ENCODE measurements at places on chromosomes 2 and 18.

DNA sequence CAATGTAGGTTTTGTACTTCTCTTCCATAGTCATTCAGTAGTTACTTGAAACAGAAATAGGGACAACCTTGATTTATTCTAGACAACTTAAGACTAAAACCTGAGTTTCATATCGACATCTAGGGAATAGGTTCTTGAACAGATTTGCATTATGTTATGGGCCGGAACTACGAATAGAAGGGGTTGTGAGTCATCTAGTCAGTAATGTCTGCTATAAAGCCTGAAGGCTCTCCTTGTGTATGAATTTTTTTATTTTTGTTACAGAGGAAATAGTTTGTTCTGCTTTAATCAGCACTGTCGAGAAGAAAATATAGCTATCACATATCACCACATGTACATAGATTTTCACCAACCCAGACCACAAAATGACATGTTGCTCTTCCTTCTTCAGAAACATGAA, 17.3 kb upstream of the TRIM43 start:
- no peak for DNase-seq

DNA sequence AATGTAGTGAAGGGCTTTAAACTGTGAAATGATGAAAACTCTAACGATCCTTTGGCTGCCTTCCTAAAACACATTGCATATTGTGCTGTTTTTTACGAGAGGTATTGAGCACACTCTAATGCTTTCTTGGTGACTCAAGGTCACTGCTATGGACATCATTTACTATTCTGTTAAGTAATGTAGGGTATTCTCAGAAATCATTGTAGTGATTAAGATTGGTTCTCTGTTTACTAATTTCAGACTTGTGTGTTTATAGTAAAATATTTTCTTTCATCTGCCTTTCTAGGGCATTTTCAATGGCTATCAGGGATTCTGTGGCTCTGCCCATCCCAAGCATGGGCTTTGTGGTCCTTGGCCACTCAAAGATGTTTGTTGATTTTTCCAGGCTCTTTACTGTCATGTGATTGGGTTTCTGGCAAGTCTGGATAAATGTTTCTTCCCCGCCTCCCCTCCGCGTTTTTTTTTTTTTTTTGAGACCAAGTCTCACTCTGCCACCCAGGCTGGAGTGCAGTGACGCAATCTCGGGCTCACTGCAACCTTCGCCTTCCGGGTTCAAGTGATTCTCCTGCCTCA, 29.3 kb downstream of the UBE2F start:
- DNase-seq: no peak

- no peak for DNase-seq
Observed at GRCh38 chr2:72689579-72690195, 136.1 kb downstream of the EXOC6B start.

DNA sequence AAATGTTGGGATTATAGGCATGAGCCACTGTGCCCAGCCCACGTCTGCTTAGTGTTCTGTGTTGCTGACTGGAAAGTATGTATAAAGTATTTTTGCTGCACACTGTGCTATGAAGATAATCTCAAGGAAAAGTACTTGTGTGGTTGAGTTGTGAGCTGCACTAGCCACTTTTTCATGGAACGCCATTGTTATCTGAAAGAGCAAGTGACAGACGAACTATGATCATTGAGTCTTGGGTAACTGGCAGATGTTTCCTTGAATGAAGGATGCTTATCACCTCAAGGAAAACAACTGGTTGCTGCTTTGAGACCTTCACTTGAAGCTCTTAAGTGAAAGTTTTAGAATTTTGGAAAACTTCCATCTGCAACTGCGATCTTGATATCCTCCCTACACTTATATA, 82.2 kb upstream of the KCTD1 start:
- no peak for DNase-seq

DNA sequence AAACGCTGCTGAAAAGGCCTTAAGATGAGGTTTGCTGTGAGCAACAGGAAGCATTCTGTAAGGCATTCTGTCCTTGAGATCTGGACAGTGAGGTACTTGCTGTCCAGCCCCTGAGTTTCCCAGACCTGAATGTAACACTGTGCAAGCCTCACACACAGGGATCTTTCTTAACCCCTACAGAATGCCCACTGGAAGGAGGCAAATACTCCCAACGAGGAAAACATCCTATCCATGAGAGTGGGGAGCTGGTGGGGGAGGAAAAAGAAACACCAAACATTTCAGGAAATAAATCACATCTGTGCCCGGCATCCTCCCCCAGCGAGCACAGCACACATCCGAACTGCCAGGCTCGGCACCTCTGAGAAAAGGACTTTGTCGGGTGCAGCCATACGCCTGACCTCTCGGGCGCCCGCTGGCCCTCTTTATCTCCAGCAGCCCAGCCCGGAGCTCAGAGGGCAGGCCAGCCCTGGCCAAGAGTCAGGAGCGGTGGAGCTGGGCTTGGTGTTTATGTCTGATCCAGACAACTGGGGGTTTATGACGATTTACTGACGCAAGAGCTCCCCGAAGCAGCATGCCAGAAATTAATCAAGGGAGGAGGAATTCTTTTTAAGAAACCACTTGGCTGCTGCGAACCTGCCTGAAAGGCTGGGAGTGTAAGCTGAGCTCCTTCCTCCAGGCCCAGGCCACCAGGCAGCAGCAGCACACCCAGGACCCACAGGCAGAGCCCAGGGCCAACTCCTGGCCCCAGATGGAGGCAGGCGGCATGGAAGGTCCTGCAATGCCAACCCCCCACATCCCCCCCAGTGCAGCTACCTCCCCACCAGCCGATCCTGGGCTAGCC, 72.2 kb downstream of the HDAC4 start:
- no peak for DNase-seq

DNA sequence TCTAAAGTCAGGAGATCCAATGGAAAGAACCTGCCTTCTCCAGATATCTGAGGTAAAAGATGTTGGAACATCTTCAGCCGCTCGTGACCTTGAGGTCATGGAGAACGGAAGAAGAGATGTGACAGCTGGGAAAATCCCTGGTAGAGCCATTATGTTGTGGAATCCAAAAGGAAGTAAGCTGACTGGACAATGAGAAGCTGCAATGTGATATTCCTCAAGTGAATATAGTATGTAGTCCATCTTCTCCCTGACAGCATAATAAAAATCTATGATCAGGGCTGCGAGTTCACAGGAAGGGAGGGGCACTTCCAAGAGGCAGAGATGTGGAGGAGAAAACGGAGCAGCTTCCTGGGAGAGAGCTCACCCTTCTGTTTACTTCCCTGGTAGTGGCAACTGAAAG, 201.0 kb upstream of the SP5 start:
- no peak for DNase-seq

- DNase-seq: no peak
Observed at GRCh38 chr2:150088538-150088937, 398.9 kb downstream of the RND3 start.

DNA sequence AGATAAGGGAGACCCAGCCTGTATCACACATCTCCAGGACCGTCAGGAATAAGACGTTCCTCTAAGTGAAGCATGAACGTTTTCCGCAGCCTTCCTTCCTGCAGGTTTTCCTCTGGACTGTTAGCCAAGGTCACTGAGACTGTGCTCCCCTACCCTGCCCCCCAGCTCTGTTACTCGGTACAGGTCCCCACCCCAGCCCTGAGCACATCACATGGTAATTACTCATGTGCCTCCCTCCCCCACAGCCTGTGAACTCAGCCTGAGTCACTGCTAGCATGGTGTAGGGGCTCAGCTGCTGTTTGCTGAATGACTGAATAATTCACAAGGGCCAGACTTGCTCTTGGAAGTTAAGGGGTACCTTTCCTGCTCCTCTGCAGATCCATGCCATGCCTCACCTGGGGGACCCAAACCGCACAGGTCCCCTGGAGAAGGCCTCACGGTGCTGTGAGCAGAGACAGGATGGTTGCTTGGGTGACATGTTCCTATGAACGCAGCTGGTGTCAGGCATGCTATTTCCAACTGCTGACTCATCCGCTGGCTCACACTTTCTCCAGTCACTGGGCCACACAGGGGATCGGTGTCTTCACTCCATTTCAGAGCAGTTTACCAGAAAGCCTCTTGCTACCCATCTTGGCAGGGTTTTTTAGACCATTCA, 88.2 kb downstream of the PLB1 start:
- no peak for DNase-seq

- no peak for DNase-seq
Observed at GRCh38 chr18:9189491-9189890, 52.9 kb downstream of the ANKRD12 start.

GRCh38 chr2:202418027-202418426, 41.9 kb downstream of the BMPR2 start:
- no peak for DNase-seq

DNA sequence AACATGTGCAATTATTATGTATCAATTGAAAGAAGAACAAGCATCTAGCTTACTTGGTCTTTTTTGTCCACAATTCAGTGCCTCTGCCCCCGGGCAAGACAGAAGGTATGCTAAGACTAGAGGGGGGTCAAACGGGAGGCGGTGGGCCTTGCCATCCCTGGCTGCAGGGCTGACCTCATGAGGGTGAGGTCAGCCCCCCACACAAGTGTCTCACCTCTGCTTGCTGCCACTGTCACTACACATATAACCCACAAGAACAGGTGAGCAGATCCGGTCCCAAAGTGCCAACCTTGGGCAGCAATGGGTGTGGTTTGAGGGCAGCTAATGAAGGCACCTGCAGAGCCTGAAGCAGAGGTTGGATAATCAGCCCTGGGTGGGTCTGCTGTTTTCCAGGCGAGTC, 71.5 kb downstream of the EDAR start:
- DNase-seq: no peak

DNA sequence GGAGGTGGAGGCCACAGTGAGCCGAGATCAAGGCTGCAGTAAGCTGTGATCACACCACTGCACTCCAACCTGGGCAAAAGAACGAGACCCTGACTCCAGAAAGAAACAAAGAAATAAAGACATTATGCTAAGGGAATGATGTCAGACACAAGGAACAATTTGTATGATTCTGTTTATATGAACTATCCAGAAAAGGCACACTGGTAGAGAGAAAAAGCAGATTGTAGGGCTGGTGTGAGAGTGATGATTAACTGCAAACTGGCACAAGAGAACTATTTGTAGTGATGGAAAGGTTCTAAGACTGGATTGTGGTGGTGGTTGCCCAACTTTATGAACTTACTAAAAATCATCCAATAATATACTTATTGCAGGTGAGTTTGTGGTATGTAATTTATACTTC, 106.3 kb downstream of the MAP3K20 start:
- DNase-seq: no peak

DNA sequence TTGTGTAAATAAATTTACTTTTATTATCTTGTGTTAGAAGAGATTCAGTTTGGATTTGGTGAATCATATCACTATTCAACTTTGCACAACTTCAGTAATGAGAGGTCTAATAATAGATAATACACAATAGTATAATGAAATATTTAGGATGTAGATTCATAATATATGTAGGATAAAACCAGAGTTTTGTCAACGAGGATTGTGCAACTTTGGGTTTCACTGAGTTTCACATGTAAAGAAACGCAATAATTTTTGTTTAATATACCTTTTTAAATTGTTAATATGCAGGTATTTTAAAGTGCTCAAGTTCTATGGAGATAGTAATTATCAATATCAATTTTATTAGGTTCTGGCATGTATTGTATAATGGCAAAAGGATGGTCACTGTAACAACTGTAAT, 5.3 kb downstream of the CALCRL start:
- no peak for DNase-seq

DNA sequence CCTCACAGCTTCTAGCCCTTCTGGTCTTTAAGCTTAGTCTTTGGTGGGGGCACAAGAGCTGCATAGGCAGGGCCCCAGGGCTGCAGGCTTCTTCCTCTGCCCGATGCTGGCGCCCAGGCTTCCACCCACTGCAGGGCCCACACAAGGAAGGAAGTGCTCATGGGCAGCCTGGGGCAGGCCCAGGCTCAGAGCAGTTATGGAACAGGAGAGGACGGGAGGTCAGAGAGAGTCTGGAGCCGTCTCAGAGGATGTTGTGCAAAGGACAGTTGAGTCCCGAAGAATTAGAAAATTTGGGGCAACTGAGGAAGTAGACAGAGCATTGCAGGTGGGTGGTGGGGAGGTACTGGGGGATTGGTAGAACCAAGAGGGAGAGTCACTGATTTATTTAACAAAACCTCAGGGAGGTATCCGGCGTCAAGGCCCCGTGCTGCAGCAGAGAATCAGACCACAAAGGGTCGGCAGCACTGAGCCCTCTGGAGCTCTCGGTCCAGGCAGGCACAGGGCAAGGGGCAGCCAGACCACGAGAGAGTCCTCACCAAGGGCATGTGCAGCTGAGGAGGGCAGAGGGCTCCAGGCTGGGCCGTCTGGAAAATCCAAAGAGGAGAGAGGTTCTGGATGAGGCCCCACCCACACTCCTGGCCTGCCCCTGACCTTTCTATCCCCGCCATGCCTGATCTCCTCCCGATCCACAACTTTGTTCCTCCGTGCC, 110.8 kb upstream of the GLI2 start:
- DNase-seq: no peak

GRCh38 chr2:190477661-190478454, 56.7 kb downstream of the NEMP2 start:
- DNase-seq: no peak

- DNase-seq: no peak
Observed at GRCh38 chr2:127100251-127101047, 6.5 kb downstream of the BIN1 start.

- no peak for DNase-seq
Observed at GRCh38 chr2:402721-403120, 114.8 kb upstream of the ALKAL2 start.

DNA sequence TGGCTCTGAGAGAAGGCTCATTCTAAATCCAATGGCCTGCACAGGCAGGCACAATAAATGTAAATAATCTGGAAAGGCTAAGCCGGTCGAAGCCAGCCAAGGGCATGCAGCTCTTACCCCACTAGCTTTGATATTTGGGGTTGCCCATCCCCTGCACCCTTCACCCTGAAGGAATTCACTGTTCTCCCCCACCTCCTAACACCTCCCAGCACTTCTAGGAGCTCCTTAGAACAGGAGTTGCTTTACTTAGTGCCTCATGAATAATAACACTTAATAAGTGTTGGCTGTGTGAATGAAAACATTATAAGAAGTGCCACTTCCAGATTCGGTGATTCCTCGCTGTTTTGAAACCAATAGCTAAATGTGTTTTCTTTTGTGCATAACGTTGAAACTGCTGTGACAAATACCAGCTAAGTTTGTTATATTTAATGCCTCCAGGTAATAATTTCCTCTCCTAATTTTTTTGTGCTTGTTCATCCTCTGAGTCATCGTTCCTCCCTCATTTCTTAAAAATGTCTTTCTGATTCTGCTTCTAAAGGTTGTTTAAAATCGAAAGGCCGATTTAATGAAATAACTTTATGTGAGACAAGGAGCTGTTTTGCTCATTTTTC, 458.8 kb downstream of the METTL4 start:
- DNase-seq: no peak

- no peak for DNase-seq
Observed at GRCh38 chr2:28134262-28134812, 243.8 kb downstream of the BABAM2 start.

- no peak for DNase-seq
Observed at GRCh38 chr2:164975891-164976290, 20.6 kb upstream of the SLC38A11 start.
